ENCODE measurements at places on chromosomes 3 and 15.

DNA sequence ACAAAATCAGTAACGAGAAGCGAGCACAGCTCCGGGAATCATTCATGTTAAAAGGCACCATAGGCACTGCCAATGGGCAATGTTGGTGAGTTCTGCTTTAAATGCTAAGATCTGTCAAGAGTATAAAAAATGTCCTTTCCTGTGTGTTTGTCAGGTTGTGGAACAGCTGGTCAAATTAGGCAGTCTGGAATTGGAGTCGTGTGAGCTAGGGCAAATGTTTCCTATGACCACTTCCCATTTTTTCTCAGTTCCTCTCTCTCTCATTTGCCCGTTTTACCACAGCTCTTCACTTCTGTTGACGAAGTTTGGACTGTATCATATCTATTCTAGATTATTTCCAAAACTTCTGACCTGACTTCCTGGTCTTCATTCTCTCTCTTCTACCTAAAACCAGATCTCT is 60.8 kb upstream of the GOLIM4 start:
- no peak for DNase-seq

DNA sequence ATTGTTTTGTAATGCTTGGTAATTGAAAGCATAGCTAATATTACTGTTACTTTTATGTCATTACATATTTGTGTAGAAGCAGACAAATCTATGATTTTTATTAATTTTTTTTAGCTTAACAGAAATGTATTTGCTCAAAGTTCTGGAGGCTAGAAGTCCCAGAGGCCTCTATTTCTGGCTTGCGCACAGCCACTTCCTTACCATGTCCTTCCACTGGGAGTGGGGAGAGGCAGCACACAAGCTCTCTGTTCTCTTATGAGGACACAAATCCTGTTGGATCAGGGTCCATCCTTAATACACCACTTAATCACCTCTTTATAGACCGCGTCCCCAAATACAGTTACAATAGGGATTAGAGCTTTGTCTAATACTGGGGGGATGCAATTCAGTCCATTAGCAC is 1061.4 kb downstream of the OTOL1 start:
- DNase-seq = no peak

- DNase-seq = no peak
Measured at GRCh38 chr3:62445275-62445674, 71.9 kb upstream of the FEZF2 start.

GRCh38 chr15:48307586-48307985 is 23.6 kb upstream of the DUT start:
- no peak for DNase-seq

DNA sequence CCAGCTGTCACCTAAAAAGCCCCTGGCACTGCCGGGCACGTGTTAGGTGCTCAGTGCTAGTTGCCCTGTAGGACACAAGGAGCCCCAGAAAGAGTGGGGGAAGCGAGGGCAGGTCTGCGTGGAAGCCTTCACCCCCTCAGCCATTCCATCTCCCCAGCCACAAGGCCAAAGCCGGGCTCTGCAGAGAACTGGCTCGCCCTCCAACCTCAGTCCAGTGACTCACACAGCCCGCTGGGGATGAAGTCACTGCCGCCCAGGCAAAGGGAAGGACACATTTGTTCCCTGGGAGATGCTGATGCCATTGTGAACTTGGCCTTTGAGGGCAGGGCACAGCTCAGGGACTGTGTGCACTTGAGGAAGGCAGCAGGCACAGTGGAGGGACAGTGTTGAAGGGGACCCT is 48.1 kb downstream of the IQSEC1 start:
- DNase-seq = no peak

DNA sequence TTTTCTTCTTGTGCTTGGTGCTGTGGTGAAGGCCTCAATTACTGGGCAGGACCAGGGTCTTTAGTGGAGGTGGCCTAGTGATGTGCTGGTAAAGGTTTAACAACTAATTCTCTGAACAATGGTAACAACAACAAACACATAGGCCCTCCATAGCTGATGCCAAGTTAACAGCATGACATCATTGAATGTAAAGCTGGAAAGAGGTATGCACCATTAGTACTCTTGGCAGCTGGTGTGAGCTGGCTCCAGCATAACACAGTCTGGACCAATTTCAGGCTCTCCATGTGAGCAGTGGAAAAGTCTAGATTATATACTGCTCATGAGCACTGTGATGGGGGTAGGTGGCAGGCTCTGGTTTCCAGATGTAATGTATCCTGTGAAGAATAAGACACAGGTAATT is 61.8 kb downstream of the SLC7A14 start:
- no peak for DNase-seq

- no peak for DNase-seq
Measured at GRCh38 chr3:193305356-193305755, 64.3 kb downstream of the PLAAT1 start.

DNA sequence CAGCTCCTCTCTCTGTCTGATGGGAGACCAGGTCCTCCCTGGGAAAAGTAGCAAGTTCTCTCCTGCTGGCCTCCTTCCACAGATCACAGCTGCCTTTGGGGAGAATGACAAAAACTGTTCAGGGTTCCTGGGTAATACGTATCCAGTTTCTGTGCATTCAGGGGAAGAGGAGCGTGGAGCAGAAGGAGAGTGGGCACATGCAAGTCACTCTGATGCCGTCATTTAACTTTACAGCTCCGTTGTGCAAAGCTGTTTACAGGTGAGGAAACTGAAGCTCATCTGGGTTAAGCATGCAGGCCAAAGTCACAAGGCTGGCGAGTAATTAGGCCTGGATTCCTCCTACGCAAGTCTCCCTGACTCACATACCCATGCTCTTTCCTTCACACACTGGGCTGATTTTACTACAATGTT is 7.5 kb upstream of the TM4SF1 start:
- DNase-seq = no peak

DNA sequence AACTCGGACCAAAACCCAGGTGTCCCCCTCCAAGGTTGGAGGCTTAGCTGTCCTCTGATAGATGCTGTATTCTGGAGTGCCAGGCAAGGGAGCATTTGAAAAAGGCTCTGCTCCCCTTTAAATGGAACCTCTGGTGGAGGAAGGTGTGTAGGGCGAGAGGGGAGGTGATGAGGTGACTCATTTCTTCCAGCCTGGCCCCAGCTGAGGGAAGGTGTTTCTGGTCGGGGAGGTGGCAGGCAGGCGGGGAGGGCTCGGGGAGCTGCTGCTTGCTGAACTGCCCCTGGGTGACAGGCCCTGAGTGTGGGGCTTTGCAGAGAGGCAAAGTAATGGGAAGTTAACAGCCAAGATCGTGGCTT is 18.8 kb downstream of the PSTPIP1 start:
- DNase-seq = peak; percentile 86

GRCh38 chr3:123602325-123602724 is 17.5 kb upstream of the HACD2 start:
- no peak for DNase-seq

DNA sequence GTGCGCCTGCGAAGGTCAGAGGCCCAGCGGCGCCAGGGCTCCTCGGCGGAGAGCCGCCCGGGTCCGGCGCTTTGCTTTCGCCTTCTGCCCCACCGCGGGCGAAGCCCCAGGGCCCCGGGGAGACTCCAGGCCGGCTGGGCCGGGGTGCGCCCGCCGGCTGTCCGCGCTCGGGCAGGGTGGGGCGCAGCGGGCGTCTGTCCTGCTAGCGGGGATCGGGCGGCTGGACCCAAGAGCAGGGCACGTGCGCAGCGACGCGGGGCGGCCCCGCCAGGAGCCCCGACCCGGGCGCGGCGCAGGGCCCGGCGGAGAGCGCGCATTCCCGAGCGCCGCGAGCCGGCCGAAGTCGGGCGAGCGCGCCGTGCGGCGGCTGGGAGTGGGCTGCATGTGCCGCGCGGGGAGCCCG is 569 bp upstream of the ALDH1A3 start:
- DNase-seq = no peak

DNA sequence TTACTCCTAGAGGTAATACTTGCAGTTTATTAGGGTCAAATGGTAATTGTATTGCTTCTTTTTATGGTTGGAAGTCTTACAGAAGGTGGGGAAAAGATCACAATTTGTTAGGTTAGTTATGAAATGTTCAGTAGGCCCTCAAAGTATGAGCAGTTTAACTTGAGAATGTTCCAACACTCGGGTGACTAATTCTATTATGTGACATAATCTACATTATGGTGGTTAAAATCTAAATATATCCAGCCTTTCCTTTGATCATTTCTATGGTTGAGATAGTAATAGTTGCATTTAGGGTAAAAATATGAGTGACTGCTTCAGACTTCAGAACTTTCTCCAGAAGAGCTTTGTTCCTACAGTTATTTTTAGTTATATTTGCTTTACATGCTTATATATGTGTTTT is 19.6 kb upstream of the FBXO22 start:
- DNase-seq = no peak

DNA sequence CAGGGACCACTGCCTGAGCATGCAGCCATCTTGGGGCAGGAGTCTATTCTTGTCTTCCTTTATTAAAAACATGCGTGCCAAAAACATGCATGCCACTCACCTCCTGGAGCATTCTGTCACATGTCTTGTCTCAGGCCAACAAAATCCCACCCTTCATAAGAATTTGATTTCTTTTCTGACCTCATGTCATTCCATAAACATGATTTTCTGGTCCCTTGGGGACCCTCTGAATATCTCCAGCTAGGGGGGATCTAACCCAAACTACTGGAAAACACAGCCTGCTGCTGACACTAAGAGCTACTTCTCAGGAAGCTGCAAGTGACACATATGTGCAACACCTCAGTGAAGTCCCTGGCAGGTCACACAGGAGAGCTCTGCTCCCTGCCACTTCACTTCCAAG is 26.8 kb upstream of the NOX5 start:
- no peak for DNase-seq

DNA sequence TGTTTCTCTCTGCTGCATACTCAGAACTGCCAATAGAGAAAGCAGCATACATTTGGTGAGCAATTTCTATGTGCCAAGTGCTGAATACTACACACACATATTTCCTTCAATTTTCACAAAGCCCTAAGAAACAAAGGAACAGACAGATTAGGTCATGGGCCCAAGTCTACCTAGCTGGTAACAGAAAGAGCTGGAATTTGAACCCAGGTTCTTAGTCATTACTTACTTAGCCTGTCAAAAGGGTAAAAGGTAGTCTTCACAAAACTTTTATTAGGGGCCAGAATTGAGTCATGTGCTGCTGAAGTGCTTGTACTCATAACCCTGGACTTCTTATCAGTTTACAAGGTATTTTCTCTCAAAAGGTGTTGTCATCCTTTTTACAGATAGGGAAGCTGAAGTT is 10.4 kb upstream of the ABHD17C start:
- no peak for DNase-seq

DNA sequence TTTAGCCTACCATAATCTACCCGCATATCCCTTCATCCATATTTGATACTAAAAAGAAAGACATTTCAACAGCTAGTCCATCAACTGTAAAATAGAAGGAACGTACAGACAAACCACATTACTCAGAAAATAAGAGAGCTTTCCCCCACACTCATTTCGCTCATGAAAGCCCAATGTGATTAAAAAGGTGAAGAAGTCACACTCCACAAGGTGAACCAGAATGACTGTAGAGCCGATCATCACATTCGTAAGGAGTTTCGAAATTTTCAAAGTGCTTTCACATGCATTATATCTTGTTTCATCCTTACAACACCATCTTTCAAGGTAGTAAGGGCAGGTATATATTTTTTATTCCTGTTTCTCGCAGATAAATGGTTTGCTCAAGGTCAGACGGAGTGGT is 225.3 kb downstream of the FOXP1 start:
- DNase-seq = no peak

GRCh38 chr3:123075359-123075758 is 8.5 kb downstream of the PDIA5 start:
- no peak for DNase-seq

GRCh38 chr15:55742927-55743728 is at the start of gene PRTG:
Gene PRTG (minus strand): TSS chr15:55743152. CDS start chr15:55742931, 221 bp downstream.
- no peak for DNase-seq

- DNase-seq = no peak
Measured at GRCh38 chr3:15795651-15796308, 2.0 kb downstream of the ANKRD28 start.

GRCh38 chr3:5699313-5699712 is 511.8 kb downstream of the EDEM1 start:
- no peak for DNase-seq

DNA sequence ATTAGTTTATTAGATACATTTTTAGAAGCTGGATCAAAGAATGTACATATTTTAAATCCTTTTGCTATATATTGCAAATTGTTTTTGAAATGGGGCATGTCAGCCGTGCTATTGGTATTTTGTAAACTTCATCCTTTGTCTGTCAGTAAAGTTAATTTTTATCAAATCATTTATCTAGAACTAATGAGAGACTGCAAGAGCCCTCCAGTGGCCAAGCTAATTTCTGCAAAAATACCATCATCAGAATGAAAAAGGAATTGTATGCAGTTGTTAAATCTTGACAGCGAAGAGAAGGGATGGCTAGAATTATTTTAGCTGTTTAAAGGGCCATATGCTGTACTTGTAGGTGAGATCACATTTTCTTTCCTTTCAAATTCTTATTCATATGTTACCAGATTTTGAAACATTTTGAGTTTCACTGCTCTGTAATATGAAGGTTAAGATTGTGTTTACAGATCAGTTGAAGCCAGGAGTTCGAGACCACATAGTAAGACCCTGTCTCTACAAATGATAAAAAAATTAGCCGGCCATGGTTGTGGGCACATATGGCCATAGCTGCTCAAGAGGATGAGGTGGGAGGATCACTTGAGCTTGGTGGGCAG is 8.1 kb upstream of the CLDN11 start:
- DNase-seq = no peak

- DNase-seq = no peak
Measured at GRCh38 chr3:122074621-122075265, 19.6 kb downstream of the CD86 start.

DNA sequence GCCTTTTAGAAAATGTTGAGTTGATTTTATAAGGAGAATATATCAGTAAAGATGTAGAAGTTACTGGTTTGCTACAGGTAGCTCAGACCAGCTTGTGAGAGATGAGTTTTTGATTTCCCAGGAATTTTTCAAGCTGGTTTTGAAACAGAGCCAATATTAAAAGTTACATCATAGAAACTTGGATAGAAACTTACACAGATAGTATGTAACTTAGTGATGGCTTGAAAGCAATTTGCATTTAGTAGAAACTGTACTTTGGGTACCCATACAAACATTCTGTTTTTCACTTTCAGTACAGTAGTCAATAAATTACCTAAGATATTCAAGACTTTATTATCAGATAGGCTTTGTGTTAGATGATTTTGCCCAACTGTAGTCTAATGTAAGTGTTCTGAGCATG is 93.4 kb downstream of the RBMS3 start:
- DNase-seq = no peak

Measured in stimulated activated naive CD4-positive, alpha-beta T cell treated with Interleukin-2 at 50 U/mL for 16 hours (primary cell).